NCI-H748 treated with DMSO at 0.1 percent for 48 hours (cell line): ENCODE measurements at places on chromosomes 11 and 22.

DNA sequence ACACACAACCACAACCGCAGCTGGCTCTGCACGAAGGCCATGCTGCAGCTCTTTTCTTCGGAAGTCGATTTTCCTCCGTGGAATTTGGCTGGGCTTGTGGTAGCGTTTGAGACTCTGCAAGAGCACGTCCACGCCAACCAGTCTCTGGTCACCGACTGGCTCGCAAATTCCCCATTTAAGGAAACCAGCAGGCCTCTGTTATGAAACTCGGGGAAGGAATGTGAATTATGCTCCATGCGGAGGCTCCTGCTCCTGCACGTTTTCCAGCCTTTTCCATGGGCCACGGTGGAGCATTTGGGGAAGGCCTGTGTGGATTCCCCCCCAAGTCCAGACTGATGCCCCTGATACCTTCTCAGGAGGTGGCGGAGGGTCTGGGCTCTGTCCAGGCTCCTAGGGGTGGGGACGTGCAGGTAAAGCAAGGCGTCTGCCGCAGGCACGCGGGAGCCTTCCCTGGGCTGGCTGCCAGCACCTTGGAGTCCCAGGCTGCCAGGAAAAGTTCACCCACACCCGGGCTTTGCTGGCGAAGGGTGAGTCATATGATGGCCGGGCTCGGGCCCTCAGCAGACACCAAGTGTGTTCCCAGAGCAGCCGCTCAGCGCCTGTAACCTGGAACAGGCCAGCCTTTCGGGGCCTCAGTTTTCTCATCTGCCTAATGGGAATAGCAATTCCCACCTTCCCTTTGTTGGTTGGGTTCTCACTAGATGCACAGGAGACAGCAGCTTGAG lies 41.9 kb downstream of the LRP5 start:
- no peak for DNase-seq

- DNase-seq: no peak
Measured at GRCh38 chr11:2521733-2522630, 77.2 kb downstream of the KCNQ1 start.

DNA sequence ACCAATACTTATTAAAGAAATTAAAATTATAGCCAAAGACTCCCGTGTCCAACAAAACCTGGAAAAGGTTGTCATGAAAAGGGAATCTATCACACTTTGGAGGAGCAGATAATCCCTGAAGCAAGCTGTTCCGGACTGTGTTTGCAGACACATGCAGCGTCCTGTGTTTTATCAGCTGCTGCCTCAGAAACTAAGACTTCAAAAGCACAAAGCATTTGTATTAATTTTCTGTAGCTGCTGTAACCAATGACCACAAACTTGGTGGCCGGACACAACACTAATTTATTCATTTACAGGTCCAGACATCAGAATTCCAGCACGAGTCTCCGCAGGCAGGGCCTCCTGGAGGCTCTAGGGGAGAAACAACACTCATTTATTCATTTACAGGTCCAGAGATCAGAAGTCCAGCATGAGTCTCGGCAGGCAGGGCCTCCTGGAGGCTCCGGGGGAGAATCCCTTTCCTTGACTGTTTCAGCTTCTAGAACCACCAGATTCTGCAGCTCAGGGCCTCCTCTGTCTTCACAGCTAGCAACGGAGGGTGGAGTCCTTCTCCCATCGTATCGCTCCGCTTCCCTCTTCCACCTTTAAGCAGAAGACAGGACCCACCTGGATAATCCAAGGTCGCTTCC lies 465.3 kb downstream of the BRD1 start:
- DNase-seq: no peak

GRCh38 chr11:44812971-44813370 lies 86.2 kb downstream of the TSPAN18 start:
- DNase-seq: no peak

DNA sequence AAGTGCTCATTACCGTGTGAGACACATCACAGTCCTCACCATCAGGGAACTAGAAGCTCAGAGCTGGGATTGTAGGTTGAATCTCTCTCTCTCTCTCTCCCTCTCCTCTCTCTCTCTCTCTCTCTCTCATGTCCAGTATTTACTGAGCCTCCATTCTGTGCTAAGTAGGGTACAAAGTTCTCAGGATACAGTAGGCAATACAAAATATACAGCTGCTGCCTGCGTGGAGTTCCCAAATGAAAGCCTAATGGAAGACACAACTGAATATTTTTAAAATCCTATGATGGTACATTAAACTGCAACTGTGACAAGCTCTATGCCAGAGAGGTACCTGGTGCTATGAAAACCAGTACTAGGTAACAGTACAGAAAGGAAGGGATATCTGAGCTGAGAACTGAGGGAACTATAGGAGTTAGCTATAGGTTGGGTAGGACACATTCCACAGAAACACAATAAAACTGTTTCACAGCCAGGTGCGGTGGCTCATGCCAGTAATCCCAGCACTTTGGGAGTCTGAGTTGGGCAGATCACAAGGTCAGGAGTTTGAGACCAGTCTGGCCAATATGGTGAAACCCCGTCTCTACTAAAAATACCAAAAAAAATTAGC lies 9.6 kb upstream of the PRG2 start:
- DNase-seq: no peak

- no peak for DNase-seq
Measured at GRCh38 chr11:86664930-86665329, 7.5 kb downstream of the ME3 start.

GRCh38 chr11:30478923-30479322 lies 107.2 kb downstream of the MPPED2 start:
- DNase-seq: no peak

- DNase-seq: no peak
Measured at GRCh38 chr11:67022961-67023956, at the start of gene SYT12. TSS of gene SYT12 (plus strand) at chr11:67023134. CDS start at chr11:67030145, 7,011 bp downstream.

DNA sequence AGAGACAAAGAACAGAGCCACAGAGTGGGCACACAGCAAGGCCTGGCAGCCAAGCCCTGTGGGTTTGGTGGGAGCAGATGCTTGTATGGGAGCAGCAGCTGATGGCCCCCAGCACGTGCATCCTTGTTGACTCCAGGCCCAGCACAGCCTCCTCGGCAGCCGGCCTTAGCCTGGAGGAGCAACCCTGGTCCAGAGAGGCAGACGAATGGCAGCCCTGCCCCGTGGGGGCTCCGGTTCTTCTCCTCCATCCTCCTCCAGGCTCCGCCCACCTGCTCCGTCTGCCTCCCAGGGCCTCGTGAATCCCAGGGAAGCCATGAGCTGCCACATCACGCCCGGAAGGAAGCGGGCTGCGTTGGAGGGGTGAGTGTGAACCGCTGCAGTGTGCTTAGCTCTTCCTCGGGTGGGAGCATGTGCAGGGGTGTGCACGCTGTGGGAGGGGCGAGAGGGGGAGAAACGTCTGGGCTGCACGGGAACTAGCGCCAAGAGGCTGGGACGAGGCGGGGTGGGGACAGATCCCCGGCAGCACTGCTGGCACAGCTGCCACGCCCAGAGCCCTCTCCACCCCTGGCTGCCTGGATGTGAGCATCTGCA lies 36.3 kb upstream of the JAM3 start:
- DNase-seq: no peak

GRCh38 chr11:15772547-15772946 lies 583.8 kb downstream of the SOX6 start:
- no peak for DNase-seq

GRCh38 chr11:11983427-11983826 lies 25.0 kb downstream of the DKK3 start:
- no peak for DNase-seq

DNA sequence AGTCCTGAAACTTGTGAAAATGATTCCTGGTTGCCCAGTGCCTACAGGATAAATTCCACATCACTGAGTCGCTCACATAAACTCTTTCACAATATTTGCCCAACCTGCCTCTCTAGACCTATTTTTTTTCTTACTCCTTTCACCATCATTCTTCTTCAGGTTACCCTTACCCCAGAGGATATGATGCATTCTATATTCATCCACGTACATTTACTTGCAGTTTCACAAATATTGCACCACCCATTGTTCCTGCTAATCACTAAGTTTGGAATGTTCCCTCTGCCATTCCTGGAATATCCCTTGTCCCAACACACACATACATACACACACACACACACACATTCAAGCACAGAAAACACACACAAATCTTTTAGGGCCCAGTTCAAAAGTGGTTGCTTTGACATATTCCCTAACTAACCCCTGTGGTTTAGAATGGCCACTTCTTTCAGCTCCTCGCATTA lies 379.5 kb downstream of the ETS1 start:
- DNase-seq: no peak

DNA sequence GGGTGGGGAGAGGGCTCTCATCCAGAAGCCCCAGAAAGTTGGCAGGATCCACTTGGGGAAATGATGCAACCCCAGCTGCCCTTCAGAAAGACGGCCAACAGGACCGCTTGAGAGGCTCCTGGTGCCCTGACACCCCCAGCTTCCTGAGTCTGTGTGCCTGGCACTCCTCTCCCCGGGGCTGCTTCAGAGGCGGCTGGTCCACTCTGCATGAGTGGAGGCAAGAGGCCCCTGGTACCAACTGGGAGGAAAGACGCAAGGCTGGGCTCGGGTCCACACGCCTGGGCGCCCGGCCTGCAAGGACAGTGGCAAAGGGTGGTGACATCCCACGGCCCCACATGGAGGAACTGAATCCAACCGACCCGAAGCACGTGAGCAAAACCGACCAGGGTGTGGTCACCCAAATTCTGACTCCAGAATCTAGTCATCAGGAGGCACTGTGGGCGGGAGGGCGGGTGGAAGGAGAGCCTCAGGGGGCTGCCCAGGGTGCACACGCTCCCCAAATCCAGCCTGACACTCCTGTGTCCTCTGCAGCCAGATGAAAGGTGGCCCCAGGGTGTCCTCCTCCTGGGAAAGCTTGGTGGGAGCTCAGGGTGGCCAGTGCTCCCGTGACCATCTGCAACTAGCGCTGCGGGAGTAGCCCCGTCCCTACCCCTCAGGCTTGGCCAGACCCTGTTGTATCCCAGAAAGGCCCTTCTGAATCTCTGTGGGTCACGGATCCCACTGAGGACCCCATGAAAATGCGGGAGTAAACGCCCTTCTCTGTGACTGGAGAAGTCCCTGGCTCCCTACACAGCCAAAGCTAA lies 3.7 kb downstream of the RNH1 start:
- no peak for DNase-seq

DNA sequence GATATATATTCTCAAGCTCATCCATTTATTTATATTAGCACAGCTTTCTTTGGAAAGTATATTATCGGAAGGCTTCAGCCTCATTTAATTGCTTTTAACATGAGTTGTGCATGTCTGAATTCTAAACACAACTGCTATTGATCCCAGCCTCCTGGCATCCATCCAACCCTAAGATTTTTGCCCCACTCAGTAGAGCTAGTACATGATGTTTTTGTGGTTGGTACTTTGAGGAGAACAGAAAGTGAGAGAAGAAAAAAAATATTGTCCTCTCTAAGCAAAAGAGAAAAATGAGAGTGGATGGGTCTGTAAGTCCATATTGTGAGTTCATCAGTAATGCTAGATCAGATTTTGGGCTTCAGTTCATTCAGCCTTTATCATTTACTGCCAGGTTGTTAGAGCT lies 198.7 kb downstream of the DDX10 start:
- no peak for DNase-seq

DNA sequence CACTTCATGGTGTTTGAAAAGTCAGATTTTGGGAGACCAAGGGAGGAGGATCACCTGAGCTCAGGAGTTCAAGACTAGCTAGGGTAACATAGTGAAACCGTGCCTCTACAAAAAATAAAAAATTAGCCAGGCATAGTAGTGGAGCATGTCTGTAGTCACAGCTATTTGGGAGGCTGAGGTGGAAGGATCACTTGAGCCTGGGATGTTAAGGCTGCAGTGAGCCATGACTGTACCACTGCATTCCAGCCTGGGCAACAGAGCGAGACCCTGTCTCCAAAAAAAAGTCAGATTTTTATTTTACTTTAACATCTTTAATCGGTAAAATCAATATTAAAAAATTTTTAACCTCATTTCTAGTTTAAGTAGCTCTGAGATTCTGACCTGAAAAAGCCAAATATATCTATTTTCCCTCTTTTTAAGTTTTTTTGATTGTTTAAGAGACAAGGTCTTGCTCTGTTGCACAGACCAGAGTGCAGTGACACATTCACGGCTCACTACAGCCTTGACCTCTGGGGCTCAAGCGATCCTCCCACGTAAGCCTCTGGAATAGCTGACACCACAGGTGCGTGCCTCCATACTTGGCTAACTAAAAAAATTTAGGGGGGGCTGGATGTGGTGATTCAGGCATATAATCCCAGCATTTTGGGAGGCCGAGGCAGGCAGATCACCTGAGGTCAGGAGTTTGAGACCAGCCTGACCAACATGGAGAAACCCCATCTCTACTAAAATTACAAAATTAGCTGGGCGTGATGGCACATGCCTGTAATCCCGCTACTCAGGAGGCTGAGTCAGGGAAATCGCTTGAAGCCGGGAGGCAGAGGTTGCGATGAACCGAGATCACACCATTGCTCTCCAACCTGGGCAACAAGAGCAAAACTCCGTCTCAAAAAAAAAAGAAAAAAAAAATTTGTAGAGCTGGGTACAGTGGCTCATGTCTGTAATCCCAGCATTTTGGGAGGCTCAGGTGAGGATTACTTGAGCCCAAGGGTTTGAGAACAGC lies 48.4 kb downstream of the SFI1 start:
- DNase-seq: no peak

GRCh38 chr11:133978794-133979193 lies 22.0 kb upstream of the IGSF9B start:
- DNase-seq: no peak

GRCh38 chr22:17411213-17411612 lies 42.0 kb downstream of the CECR2 start:
- no peak for DNase-seq

DNA sequence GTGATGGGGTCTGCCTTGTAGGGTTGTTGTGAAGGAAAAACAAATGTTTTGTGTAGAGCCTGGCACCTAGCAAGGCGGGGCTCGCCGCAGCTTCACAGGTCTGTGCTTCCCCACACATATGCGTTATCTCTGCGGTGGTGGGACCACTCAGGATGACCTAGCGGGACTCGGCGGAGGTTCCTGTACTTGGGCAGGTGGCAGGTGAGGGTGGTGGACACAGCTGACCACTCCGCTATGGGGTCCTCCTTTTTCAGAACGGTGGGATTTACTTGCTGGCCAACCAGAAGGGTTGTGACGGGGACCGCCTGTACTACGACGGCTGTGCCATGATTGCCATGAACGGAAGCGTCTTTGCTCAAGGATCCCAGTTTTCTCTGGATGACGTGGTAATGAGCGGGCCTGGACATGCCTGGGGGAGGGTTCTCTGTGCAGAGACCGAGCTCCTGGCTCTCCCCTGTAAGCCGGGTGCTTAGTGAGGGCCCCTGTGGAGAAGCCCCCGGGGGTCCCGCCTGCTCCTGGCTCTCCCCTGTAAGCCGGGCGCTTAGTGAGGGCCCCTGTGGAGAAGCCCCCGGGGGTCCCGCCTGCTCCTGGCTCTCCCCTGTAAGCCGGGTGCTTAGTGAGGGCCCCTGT lies 21.3 kb downstream of the NADSYN1 start:
- no peak for DNase-seq

- DNase-seq: no peak
Measured at GRCh38 chr11:79363256-79363655, 77.6 kb downstream of the TENM4 start.

DNA sequence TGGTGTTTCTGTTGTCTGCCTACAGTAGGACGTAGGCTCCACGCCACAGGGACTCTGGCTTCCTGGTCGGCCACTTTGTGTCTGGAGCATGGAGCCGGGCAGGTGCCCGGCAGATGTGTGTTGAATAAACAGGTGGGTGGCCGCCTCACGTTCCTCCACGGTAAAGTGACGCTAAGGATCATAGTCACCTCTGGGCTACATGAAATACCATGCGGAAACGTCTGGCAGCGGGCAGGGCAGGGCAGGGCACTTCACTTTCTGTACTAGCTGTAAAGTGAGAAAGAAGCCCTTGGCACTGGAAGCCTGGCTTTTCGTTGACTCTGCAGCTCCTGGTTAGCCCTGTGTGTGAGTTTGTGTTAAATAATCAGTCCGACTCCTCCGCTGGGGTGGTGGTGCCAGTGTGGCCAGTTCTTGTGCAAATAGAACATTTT lies 52.4 kb downstream of the MCM5 start:
- no peak for DNase-seq
